Stimulated activated CD8-positive, alpha-beta memory T cell treated with anti-CD3 and anti-CD28 coated beads, Interleukin-7, amount 100 ng/mL, for 4 hours (primary cell): ENCODE measurements at places on chromosomes 3 and 15.

GRCh38 chr3:4748127-4748526, 231.1 kb upstream of the BHLHE40 start:
- no peak for DNase-seq

DNA sequence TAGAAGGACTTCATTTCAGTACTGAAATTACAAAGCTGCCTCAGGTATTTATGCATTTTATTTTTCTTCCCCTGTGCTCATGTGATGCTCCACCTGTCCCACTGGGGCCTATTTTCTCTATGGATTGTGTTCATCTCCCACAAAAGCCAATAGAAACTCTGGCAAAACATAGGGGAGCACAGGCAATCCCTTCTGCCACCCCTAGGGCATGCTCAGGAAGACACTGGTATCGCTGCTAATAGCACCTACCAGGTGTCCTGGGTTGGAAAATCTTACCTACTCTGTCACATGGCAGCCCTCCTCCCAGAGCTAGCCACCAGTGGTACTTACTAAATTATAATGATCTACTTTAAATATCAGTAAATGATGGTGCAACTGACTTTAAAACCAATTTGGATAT, 427.4 kb downstream of the FGF12 start:
- no peak for DNase-seq

- no peak for DNase-seq
Measured at GRCh38 chr3:78338405-78338804, 1298.5 kb downstream of the ROBO2 start.

DNA sequence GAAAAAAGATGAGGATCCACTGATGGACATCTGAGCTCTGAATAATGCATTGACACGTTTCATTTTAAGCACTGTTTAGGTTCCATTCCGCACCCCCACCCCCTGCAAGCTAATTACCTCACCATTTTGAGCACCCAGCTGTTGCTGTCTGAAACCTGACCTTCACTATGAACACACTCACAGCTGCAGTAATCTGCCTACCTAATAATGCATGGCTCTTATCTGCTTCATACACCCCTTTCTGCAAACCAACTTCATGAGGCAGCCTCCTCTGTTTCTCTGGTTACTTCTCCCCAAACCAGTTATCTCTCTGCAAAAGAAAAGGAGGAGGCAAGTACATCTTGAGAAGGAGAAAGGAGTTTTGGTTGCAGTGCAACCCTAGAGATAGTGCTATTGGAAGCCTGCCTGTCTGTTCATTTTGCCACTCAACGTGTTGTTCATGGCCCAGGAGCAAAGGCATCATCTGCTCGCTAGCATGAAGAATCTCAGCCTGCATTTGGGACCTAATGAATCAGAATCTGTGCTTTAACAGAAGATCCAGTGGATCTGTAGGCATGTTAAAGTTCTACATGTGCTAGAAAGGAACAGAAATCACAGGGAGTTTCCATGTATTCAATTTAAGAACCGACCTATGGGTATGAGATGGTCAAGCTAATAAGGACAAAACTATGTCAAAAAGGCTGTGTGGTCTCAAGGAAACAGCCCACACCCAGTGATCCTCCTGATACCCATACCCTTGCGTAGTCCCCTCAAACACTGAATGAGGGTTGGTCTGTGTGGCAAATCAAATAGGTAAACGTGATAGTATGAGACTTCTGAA, 87.2 kb downstream of the MB21D2 start:
- DNase-seq: no peak

DNA sequence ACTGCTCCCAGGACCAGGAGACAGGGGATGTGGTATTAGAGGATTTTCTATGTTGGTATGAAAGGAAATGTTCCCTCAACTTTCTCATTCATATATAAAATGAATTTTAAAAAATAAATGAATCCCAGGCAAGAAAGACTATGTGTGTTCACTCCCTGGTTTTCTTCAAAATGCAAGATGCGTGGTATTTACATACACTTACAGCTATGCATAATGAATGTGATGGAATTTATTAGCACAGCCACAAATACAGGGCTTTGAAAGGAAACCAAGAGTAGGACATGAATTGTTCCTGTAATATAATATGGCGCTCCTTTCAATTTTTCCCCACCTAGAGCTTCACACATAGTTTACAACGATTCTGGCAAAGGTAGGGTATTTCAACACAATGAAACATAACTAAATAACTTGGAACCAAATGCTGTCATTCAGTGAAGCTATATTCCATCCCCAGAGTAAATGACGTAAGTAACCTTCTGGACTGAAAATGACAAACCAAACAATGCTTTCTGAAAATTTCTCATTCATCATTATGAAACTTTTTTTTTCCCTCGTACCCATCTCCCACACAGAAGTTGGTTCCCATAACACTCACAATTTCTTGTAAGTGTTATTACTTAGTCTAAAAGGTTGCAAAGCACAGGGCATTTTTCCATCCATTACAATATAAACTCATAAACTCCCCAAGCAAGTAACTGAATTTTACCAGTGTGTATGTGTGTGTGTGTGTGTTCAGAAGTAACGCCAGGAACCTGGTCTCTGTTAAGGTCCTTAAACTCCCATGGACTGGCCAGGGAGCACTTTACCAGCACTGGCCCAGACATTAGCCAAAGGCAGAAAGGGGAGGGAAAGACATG, 41.8 kb downstream of the CBLB start:
- no peak for DNase-seq

DNA sequence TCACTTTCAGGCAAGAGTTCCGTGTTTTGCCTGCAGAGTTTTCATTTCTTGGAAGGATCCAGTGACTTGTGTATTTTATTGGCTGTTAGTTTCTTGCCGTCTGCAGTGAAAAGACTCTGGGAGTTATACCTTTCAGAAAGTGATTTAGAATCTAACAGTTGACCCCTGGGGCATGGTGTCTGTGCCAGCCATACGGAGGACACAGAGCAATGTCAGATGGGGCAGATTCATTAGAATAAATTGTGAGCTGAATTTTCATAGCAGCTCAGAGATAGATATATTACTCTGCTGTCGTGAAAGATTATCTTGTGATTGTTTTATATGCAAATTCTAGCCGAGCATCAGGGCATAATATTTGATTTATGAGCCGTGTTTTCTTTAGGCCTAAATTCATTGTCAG, 131.6 kb downstream of the SV2B start:
- no peak for DNase-seq

DNA sequence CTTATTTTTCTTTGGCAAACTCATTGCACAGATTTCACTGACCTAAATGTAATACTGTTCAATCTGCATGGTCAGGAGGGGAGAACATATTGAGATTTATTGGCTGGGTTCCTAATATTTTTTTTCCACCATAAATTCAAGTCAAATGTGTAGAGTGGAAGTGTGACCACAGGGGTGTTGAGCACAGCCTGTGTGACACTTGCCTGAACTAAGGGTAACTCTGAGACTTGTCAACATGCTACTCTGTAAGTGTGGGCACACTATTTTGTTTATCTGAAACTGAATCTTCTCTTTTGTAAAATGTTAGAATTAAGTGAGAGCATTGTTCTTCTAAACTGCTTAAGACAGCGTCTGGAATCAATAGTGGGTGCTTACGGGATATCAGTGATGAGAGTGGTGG, 516.2 kb downstream of the GRM7 start:
- no peak for DNase-seq

DNA sequence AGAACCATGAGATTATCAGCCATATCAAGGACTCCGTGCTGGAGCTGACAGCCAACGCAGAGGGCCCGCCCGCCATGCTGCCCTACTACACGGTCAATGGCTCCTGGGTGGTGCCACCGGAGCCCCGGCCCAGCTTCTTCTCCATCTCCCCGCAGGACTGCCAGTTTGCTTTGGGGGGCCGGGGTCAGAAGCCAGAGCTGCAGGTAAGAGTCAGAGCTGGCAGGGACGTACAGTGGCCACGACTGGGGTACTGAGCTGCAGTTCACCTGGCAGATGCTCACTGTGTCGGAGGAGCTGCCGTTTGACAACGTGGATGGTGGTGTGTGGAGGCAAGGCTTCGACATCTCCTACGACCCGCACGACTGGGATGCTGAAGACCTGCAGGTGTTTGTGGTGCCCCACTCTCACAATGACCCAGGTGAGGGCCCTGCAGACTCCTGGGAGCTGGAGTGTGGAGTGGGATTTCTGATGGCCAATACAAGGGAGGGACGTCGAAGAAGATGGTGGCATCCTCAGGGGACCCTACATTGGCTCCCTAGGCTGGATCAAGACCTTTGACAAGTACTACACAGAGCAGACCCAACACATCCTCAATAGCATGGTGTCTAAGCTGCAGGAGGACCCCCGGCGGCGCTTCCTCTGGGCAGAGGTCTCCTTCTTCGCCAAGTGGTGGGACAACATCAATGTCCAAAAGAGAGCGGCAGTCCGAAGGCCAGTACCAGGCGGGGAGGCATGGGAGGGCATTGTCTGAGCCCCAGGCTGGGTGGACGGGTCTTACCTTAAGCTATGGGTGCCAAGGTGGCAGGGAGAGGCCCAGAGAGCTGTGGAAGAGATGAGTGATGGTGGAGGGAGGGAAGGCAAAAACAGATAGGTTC, 2.4 kb downstream of the MAN2A2 start:
- DNase-seq: no peak
